Sciatic nerve (tissue), 2 donors: ENCODE measurements at places on chromosomes 11 and 22.

- no peak for DNase-seq
These were observed 5.3 kb upstream of the TNKS1BP1 start for GRCh38 chr11:57330029-57330428.

DNA sequence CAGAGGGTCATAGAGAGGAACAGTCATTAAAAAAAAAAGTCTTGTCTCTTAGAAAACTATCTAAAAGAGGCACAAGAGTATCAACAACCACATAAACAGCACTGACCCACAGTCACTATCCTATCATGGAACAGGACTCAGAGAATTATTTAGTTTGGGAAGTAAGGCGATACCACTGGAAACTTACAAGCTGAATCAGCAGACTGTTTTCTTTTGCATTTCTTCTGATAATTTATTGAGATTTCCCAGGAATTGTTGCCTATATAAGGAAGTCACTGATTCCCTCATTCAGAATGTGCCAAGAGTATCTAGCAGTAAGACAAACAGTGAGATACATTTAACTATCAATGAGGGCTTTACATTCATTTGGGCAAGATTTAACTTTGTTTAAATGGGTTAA lies 304.1 kb downstream of the GUCY1A2 start:
- no peak for DNase-seq

- DNase-seq = no peak
These were observed 301.8 kb upstream of the CADM1 start for GRCh38 chr11:115806056-115806455.

GRCh38 chr22:49201046-49201970 lies 626.4 kb downstream of the BRD1 start:
- peak; percentile 28 for DNase-seq

DNA sequence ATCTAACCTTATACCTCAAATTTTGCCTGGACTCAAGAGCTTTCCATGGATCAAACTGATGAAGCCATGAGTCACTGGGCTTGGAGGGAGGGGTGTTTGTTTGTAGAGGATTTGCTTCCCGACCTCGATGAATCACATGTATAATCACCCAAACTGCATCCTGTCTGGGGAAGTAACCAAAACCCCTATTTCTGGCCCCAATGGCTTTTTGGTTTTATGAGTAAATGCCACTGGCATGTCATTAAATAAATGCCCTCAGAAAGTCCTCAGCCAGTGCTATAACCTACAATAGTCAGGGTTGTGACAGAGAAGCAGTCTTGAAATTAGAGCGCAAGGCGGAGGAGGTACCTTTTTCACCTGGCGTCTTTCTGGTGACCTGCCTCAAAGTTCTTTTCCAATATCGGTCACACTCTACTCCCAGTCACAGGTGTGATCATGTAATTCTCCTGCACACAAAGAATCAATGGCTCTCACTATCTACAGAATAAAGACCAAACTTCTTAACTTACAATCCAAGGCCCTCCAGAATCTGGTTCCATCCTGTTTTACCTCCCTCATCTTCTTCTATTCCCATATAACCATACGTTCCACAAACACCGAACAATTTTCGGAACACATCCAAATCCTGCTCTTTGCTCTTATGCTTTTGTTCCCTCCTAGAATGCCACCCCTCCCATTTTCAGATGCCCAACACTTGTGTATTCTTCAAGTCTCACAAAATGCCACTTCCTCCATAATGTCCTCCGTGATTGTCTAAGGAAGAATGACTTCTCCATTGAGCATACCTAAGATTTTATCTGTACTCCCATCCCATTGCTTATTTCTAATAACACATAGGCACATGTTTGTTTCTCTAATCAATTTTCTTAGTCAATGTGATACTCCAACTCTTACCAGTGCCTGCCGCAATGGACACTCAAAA lies 81.3 kb upstream of the BLID start:
- no peak for DNase-seq

DNA sequence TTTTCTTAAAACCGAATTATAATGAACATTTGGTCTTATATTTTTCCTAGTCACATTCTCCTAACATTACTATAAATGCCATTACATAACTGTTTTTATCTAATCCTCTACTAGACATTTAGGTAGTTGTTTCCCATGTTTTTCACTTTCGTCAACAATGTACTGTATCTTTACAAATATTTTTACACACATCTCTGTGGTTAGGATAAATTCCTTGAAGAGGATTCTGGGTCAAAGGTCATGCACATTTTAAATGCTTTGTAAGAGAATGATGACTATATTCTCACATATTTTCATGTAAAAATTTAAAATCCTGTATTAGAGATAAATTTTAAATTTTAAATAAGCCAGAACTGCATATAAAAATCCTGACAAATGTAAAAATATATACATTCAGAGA lies 61.3 kb upstream of the CLNS1A start:
- DNase-seq = no peak
